AG04450 (cell line): ENCODE measurements at places on chromosomes 4 and X. TPM values are rescaled to one million over a fixed set of nuclear protein-coding genes. Genes with fewer than 3 reads are reported as not detected.

Gene CT45A1
- polyA plus RNA-seq: not detected in 2 replicates

GRCh38 chr4:2243681-2244380 lies 1.9 kb upstream of the HAUS3 start:
- DNase-seq: no peak

Gene PHOX2B
- polyA plus RNA-seq: not detected in 2 replicates

DNA sequence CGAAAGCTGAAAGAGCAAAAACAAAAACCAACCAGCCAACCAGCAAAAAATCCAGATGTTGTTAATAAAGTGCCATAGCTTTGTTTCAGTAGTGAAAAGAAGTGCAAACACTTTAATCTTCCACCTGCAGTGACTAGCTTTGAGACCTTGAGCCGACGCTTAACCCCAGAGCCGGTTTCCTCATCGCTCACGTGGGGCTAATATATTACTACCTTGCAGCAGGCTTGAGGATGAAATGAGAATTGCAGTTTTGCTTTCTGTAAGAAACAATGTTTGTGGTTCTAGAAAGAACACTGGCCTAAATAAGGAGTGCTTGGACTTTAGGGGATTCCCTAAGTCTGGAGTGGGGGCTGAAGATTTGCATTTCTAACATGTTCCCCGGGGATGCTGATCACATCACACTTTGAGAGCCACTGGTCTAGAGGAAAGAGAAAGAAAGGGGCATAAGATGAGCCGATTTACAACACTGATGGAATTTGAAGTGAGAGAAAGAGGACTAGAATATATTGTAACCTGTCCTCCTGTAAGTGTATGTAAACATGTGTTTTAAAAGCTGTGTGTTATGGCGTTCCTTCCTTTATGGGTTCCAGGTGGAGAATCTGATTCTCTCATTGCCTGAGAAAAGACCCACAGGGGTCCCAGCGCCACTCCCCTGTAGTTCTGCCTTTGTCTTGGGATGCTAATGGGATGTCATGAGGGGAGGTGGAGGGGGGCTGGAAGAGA lies 1.4 kb downstream of the FGF2 start:
- no peak for DNase-seq

Gene TBC1D8B
- 10.4 and 13.6 TPM in 2 replicates for polyA plus RNA-seq

DNA sequence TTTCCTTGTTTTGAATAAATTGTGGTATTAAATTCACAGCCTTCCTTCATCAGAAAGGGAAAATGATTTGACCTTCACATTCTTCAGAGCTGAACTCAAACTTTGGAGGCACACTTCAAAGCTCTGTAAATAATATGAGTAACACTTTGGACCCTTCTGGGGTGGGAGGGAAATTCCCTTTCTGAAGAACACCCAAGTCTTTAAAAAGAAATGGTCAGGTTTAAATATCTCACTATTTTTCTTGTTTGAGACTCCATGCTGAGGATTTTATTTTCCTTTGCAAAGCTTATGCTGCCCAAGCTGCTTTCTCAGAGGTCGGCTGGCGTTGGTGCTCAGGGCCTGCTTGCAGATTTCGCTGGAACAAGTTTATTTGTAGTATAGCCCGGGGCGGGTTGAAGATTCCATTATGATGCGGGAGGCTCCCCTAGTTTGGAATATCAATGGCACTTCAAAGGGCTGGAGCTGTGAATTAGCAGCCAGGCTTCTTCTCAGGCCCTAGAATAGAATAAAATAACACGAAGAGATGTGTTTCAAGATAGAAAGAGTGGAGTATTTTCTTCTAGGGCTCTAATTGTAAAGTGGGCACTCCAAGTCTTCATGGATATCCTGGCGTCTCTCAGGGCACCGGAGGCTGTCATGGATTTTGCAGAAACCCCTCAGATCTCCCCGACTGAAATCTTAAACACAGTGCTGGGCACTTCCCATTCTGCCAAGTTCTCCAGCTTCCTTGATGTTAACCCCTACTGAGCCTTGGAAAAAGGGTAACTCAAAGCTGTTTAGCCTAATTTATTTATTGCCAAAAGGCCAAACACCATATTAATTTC lies 315.6 kb downstream of the GPAT3 start:
- no peak for DNase-seq

GRCh38 chrX:964831-965416 lies 247.5 kb downstream of the CRLF2 start:
- no peak for DNase-seq

GRCh38 chr4:38411092-38411491 lies 252.9 kb upstream of the KLF3 start:
- no peak for DNase-seq

- no peak for DNase-seq
Observed at GRCh38 chr4:76251441-76252270, at the start of gene FAM47E. FAM47E (plus strand) TSS chr4:76251721; CDS start chr4:76251747, 26 bp downstream.

- DNase-seq: no peak
Observed at GRCh38 chrX:12951595-12951975, 23.3 kb upstream of the TMSB4X start.

DNA sequence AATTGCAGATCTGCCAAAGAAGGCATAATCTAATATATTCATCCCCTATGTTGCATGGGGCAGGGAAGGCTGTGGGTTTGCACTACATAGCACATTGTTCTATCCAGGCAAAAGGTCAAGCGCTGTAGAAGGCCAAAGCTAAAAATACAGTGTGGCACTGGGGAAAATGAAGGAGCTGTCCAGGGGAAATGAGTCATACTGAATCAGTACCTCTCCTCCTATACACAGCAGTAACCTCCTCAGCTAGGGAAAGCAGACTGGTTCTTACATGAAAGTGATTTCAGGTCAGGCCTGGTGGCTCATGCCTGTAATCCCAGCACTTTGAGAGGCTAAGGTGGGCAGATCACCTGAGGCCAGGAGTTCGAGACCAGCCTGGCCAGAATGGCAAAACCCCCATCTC lies 31.0 kb upstream of the SLC25A4 start:
- peak; percentile 75 for DNase-seq

Gene XKRX
- 0.36 and 0.46 TPM in 2 replicates for polyA plus RNA-seq

DNA sequence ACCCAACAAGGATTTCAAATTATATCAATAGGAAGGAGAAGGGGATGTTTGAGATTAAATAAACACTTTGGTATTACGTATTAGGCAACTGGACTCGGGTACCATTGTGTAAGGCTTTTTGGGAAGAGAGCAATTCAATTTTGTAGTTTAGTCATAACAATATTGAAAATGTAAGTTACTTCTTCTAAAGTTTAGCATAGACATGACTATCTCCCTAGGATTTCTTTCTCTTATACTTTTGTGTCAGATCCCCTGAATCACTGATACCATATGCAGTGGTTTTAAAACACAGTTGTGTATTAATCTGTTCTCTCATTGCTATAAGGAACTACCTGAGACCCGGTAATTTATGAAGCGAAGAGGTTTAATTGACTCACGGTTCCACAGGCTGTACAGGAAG lies 123.8 kb upstream of the FAM9C start:
- no peak for DNase-seq

Gene GLUD2
- polyA plus RNA-seq: 1.3 and 1.4 TPM in 2 replicates

Gene ERCC6L
- polyA plus RNA-seq: 1.3 and 1.7 TPM in 2 replicates

Gene SSX4
- not detected in 2 replicates for polyA plus RNA-seq

Gene OPRPN
- polyA plus RNA-seq: not detected in 2 replicates

DNA sequence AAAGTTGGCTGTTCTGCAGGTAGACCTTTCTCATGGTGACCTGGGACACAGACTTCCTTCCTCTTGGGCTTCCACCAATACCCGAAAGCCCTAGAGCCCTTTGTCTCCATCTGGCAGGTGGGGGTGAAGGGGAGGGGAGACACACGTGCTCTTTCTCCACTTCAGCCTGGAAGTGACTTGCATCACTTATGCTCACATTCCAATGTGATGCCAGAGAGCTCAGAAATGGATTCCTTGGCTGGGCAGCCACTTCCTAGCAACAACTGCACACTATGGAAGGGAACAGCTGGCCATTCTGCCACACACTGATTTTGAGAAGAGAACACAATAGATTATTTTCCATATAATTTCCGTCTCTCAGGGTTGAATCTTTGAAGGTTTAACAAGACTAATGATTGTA lies 36.3 kb downstream of the C4orf51 start:
- DNase-seq: peak; percentile 6

Gene NUDT9
- polyA plus RNA-seq: 22.9 and 31.4 TPM in 2 replicates

Gene SHISA3
- polyA plus RNA-seq: 0.78 and 1.3 TPM in 2 replicates

DNA sequence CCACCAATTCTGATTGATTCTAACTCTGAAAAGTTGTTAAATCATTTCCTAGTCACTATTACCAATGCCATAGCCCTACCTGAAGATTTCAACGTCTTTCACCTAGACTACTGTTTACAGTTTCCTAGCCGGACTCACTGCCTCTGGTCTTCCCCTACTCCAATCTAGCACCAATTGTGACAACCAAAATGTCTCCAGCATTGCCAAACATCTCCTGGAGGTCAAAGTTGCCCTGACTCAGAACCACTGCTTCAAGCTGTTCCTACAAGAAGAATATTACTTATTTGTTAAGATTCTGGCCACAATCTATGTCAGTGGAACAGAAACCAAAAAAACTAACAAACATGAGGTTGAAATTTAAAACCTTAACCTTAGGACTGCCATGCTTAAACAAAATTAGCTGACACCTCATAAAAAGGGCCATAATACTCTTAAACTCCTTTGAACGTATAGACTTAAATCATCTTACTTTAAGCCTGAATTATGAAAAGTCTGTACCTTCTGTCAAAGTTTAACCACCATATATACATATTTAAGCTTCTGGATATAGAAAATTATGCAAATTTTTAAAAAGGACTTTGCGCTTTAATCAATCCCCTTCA lies 2.1 kb downstream of the PDS5A start:
- DNase-seq: peak; percentile 38

DNA sequence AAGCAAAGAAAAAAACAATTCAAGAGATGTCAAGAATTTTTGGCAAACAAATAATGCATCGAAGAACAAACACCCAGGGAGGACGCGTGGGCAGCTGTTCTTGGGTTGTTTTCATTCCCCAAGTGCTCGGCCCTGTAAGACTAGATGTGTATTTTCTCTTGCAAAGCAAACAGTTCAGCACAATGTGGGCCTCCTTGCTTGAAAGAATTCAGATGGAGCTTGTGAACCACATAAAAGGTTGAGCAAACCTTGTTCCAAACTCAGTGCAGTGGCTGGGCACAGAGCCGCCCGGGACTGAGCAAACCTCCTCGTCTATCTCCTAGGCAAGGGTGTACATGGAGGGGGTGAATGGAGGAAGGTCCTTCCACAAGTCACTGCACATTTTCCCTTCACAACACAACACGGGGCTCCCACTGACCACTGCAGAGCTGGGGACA lies 82.4 kb downstream of the HTRA3 start:
- DNase-seq: peak; percentile 20

- DNase-seq: no peak
Observed at GRCh38 chrX:10564484-10564883, 55.9 kb downstream of the MID1 start.

Gene MAGEE2
- not detected in 2 replicates for polyA plus RNA-seq

DNA sequence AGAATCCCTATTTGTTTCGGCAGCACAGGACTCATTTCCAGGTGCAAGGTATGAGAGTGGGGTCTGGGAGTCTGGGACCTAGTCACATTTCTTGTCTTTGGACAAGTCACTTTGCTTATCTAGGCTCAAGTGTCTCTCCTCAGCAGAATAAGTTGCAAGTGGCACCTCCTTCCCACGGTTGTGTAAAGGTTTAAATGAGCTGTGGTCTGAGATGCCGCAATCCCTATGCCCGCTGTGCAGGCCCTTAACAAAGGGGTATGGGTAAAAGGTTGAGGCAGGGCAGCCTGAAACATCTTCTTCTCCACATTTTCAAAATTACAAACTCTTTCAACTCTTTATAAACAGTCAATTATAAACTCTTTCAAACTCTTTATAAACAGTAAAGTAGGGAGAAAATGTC lies 93.7 kb downstream of the RTL5 start:
- DNase-seq: no peak

Gene MAGEA12
- not detected in 2 replicates for polyA plus RNA-seq

GRCh38 chr4:38131371-38132091 lies 171.3 kb downstream of the PTTG2 start:
- DNase-seq: no peak

DNA sequence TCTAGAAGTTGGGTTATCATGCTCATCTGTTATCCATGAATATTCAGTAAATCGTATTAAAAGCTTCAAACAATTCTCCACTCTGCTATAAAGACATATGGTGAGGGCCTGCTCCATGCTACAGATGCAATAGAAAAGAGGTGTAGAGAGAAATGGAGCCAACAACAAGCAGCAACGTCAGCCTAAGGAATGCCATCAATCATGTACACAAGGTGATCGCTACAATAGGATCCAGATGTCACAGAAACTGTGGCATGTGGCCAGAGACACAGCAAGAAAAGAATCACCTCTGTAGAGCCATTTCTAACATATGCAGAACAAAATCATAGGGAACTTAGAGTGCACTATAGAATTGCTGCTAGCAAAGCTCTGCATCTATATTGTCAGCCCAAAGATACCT lies 1188.1 kb downstream of the PCDH7 start:
- no peak for DNase-seq
